Amniotic stem cell (primary cell): ENCODE measurements at places on chromosomes 1 and 21.

DNA sequence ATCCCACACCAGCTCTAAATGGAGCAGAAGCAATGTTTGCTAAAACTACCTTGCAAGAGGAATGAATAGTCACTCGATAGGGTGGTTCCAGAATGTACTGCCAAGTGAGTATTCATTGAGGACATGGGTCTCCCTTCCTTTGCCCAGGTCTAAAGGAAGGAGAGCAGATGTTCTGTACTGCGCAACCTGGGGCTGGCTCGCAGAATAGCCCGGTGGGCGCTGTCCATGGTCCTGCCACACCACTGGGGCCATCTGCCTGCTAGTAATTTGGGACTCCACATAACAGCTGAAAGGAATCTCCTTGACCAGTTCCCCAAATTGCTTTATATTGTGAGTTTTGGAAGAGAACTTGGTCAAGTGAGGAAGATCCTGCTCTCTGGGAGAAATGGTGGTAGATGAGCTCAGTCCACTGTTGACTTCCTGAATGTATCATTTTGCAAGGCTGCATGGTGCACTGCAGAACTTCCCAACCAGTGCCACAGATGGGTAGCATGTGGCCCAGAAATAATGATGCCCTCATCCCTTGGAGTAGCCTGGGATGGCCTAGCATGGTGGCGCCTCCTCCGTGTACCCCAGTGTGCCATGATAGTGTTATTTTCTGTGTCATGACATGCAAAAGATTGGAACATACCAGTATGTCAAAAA lies 5.7 kb downstream of the SLC6A17 start:
- peak; percentile 23 for DNase-seq

GRCh38 chr1:26570287-26570686 lies 40.7 kb downstream of the RPS6KA1 start:
- no peak for DNase-seq

DNA sequence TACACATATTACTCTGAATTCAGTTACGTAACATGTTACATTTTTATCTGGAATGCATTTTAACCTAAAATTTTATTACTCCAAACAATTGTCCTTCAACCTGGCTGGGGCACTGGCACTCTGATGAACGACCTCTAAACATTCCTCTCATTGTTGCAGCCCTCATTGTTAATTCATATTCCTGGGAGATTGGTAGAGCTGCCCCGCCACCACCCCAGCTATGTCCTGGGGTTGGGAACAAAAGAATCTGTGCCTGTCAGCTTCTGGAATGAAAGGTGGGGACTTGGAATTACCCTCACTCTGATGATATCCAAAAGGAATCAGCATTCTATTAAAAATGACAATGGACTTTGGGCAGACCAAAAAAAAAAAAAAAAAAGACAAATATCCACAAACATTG lies 38.0 kb upstream of the DESI2 start:
- no peak for DNase-seq

DNA sequence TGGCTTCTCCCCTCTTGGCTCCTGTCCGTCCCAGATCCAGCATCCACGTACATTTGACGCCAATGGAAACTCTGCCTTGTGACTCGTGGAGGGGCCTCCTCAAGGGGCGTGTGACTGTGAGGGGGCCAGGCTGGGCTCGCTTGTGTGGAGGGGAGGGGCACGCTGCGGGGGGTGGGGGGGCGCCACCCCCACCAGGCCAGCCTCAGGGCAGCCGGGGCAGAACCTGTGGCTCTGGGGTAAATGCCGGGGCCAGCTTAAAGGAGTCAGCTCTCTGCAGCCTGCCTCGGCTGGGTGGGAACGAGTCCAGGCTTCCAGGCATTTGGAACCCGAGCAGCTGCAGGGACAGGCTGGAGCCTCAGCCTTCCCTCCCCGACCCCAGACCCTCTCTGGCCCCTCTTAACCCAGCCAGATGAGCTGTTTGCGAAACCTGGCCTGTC lies 94.1 kb downstream of the SIK1 start:
- DNase-seq, result no peak

DNA sequence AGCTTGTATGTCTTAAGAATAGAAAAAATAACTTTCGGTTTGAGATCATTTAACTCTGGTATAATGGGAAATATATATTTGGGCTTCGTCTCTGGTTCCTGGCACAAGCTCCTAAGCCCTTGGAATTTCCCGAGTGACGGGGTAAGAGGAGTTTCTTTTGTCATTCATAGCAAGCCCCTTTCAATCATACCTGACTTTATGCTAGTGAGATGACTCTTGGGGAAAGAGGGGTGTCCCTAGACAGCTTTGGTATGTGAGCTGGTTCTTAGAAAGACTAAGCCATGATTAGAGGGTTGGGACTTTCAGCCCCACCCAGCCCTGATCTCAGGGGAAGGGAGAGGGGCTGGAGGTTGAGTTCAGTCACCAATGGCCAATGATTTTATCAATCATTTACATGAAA lies 13.9 kb upstream of the MTARC1 start:
- DNase-seq, result no peak

DNA sequence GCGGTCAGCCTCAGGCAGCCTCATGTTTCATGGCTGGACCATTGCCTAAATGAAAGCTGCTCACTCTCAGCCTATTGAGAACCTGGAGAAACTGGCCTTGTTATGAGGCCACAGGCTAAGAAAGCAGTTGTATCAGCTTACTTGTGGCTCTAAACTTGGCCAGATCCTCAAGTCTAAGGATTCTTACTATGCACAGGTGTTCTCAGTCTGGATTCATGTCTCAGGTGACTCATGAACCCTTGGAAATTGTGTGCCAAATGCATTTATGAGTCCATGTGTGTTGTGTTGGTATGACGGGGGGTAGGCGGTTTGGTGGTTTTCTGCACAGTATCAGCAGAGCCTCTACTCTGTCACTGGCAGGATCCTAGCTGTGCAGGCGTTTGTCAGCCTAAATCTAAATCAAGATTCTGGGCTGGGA lies 90.4 kb downstream of the ROR1 start:
- no peak for DNase-seq

GRCh38 chr1:31108861-31109260 lies 43.3 kb upstream of the PUM1 start:
- no peak for DNase-seq

- no peak for DNase-seq
Measured at GRCh38 chr1:161069241-161069640, 450 bp downstream of the ARHGAP30 start.

- DNase-seq, result no peak
Measured at GRCh38 chr1:79568411-79568810, 561.9 kb upstream of the ADGRL4 start.

DNA sequence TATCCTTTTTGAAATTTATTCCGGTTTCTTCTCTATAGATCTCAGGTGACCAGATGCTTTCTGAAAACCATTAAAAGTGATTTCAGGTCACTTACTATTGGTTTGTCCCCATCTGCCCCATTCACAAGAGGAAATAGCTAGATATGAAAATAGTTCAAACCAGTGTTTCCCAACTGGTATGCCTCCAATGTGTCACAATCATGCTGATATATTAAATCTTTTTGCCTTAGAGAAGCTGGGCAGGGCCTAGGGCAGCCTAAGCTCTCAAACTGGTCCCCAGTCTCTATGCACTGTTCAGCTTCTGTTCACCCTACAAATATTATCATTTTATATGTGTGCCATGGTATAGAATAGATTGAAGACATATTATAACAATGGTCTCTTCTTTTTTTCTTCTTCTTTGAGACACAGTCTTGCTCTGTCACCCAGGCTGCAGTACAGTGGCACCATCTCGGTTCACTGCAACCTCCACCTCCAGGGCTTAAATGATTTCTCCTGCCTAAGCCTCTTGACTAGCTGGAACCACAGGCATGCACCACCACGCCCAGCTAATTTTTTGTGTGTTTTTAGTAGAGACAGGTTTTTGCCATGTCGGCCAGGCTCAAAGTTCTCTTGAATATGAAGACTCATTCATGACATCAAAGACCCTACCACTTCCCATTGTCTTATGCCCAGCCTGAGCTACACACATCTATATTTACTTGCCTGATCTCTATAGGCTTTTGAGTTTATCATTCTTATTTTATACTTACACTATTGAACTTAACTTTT lies 15.7 kb downstream of the PTPN22 start:
- no peak for DNase-seq

GRCh38 chr1:38789498-38790169 lies 69.9 kb downstream of the RRAGC start:
- no peak for DNase-seq

DNA sequence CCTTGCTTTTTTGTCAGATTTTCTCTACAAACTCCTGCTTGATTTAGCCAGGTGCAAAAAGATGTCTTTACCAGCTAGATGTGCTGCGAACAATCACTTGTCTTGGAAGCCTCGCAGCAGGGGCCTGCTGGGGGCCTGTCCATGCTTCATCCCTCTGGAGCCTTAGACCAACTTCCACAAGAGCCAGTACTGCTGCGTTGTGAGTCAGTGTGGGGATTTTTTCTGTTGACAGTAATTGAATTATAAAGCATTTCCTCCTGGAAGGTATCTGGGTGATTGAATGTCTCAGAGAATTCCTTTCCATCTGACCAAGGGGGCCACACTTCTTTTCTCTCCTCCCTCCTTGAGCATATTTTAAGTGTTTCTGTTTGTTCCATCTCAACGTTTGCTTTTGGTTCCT lies 40.4 kb upstream of the LDLRAP1 start:
- peak; percentile 41 for DNase-seq

GRCh38 chr1:167297222-167298214 lies 76.8 kb downstream of the POU2F1 start:
- DNase-seq, result no peak

DNA sequence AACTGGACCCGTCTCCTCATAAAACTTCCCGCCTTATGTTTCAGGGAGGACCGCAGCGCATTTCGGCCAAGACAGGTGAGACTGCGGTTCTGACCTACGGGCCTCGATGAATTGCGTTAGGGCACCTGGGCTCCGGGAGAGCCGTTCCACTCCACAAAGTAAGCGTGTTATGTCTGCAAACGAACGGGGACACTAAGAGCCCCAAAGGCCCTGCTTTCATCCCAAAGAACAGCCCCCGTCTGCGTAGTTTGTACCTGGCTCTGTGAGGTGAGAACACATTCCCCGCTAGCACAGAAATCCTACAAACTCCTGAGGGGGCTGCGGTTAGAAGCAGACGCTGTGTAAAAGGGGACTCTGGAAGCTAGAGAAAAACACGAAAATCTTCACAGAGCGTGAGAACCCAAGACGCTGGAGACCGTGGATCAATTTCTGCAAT lies 41.6 kb upstream of the PPIAL4F start:
- no peak for DNase-seq

DNA sequence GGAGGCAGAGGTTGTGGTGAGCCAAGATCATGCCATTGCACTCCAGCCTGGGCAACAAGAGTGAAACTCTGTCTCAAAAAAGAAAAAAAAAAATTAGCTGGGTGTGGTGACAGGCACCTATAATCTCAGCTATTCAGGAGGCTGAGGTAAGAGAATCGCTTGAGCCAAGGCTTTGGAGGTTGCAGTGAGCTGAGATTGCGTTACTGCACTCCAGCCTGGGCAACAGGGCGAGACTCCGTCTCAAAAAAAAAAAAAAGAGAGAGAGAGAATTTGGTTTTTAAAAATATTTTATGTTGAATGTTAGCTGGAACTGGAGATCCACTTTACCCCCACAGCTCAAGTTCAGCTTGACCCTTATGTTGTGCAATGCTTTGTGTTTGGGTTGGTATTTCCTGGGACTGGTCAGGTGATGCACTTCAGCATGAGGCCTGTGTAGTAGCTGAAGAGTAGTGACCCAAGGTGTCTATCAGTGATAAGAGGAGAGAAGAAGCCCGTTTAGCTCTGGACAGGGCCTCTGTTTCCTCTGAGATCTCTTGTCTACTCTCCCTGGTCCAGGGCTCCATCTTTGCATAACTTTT lies 36.8 kb upstream of the MACF1 start:
- DNase-seq, result no peak
